ENCODE measurements at places on chromosomes 3 and 15.
A peak's percentile ranks its signal among the peaks of the same experiment; 100 is the strongest.

GRCh38 chr3:143000528-143000927, 842 bp upstream of the U2SURP start:
- DNase-seq, result no peak

DNA sequence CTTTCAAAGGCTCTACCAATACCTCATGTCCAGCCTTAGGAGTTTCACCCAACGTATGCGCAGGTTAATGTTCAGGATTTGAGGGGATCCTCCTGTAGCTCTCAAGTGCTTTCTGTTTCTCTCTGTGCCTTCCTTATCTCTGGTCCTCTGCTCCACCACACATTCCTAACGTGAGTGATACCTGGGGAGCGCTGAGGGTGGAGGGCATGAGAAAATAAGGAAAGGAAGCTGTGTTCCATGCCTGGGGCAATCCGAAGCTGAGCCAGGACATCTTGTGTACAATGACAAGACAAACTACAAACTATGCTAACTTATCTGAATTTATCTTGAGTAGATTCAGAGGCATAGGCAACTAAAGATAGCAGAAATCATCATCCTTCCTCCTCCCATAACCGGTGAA, 136.4 kb downstream of the SST start:
- DNase-seq, result no peak

DNA sequence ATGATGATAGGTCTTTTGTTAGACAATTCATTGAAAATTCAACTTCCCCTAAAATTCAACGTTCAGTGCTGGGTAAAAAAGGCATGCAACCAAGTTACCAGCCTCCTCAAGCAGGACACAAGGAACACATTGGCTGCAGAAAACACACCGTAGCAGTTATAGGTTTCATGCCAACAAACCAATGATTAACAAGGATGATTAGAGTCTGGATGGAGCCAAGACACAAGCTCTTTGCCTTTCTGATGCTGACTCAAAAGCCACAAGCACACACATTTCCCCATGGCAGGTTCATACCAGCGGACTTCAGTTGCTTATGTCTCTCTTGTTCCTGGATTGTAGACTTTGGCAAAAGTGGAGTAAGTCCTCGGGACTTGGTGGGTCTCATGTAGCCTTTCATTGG, 105.8 kb downstream of the DHX30 start:
- no peak for DNase-seq

DNA sequence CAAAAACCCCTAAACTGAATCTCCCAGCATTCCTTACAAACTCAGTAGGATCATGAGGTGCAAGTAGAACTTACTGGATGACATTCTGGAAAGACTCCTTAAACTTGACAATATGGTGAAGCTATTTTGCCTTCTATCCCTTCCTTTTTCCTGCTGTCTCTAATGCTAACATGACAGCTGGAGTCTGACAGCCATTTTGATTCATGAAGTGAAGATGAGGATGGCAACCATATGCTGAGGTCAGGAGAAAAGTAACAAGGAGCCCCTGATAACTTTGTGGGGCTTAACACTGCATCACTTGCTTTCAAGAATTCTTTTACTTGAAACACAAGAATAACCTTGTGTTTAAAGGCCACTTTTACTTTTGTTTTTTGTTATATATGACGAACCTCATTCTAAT, 15.0 kb upstream of the NEK10 start:
- DNase-seq, result no peak

- no peak for DNase-seq
These were observed 105.8 kb downstream of the FNDC3B start for GRCh38 chr3:172145031-172145686.

- DNase-seq, result no peak
These were observed 43.2 kb upstream of the ACKR4 start for GRCh38 chr3:132553826-132554225.

DNA sequence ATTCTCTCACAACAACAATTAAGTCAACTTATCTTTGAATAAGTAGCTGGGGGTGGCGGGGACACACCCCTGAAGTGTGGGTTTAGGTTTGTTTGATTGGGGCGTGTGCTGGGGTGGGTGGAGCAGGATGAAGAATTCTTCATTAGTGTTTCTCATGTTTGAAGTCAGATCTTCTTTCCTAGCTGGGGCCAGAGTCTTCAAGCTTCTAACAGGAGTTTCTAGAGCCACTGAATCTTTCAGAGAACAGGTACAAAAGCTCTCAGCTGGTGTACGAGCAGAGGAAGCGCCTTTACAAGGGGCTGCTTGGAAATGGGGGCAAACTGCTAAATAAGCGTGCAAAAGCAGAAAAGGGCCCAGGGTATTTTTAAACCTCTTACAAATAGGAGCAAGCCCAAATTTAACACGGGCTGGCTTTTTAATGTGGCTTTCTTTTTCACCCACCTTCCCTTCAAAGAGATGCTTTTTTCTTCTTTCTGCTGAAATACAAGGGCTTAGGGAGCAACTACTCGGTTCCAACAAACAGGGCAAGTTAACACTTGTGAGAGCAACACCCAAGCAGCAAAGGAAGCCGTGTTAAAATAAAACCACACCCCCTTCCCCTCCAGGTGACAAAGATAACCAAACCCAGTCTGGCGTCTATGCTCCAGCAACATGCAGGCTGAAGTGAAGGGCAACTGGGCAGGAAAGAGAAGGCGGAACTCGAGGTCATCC, 86.9 kb upstream of the RASGRP1 start:
- peak; percentile 81 for DNase-seq

- no peak for DNase-seq
These were observed 50.3 kb upstream of the PPP2R3A start for GRCh38 chr3:135915206-135915605.

GRCh38 chr3:125679258-125679657, 84.0 kb upstream of the OSBPL11 start:
- no peak for DNase-seq

- no peak for DNase-seq
These were observed 89.3 kb upstream of the BHLHE40 start for GRCh38 chr3:4889896-4890295.

GRCh38 chr3:140096037-140096436, 161.1 kb downstream of the CLSTN2 start:
- DNase-seq, result no peak

GRCh38 chr15:78207110-78207458, 27.3 kb downstream of the ACSBG1 start:
- peak; percentile 22 for DNase-seq

- no peak for DNase-seq
These were observed 255.8 kb downstream of the FAM43A start for GRCh38 chr3:194941360-194941955.

- no peak for DNase-seq
These were observed 965.3 kb upstream of the CFAP20DC start for GRCh38 chr3:60015032-60015705.

DNA sequence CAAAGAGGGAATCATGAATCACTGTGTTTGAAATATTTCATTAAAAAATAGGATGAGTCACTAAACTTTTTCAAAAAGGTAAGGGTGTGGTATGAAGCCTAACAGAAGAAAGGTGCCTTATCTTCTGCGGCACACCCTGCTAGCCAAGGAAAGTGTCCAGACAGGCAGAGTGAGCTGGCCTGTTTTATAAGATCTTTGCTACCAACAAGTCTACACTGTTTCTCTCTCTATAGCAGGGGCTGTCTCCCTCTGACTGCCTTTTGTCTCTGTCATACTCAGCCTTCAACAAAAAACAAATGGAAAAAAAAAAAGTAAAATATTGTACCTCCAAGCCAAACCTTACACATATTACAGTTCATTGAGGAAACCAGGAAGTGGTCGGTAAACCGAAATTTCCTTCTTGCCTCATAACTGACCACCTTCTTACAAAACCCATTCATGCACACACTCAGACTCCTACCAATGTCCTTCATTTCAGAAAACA, 9.1 kb downstream of the ZDHHC3 start:
- DNase-seq, result no peak

DNA sequence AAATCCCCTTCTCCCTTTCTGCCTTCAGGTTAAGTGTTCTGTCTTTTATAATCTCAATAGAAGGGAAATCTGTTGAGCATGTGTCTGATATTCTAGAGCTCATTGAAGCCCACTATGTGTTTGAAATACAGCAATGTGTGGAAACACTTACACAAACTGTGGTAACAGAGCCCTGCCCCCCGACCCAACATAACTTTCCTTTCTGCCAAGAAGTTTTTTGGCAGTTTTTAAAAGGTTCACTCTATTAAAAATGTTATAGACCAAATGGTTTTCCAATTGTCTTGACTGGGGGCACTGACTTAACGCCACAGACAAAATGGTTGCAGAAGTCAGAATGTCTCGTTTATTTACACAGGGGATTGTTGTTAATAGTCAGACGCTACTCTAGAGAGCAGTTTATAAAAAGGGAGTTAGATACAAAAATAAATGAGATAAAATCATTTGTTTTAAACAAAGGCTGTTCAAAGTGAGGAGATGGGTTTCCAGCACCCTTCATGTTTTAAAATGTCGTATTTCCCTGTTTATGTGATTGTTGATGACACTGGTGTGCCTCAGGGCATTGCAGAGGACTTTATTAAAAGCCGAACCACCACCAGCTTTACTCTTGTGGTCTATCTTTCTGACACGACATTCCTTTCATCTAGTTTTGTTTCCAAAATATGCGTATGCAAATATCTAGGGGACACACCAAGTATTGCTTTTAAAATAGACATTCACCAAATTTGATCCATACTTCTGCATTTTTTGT, 26.7 kb upstream of the GREM1 start:
- no peak for DNase-seq

GRCh38 chr3:116034794-116035193, 410.5 kb downstream of the LSAMP start:
- no peak for DNase-seq

- DNase-seq, result no peak
These were observed 3.0 kb upstream of the LDHAL6B start for GRCh38 chr15:59203657-59204056.

GRCh38 chr15:90921887-90922286, 10.5 kb downstream of the HDDC3 start:
- no peak for DNase-seq

DNA sequence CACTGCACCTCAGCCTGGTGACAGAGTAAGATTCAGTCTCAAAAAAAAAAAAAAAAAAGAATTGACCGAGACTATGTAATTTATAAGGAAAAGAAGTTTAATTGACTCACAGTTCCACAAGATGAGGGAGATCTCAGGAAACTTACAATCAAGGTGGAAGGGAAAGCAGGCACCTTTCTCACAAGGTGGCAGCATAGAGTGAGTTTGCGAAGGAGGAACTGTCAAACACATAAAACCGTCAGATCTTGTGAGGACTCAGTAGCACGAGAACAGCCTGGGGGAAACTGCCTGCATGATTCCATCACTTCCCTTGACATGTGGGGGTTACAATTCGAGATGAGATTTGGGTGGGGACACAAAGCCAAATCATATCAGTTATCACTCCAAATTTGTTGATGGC, 380.9 kb downstream of the EDEM1 start:
- no peak for DNase-seq

DNA sequence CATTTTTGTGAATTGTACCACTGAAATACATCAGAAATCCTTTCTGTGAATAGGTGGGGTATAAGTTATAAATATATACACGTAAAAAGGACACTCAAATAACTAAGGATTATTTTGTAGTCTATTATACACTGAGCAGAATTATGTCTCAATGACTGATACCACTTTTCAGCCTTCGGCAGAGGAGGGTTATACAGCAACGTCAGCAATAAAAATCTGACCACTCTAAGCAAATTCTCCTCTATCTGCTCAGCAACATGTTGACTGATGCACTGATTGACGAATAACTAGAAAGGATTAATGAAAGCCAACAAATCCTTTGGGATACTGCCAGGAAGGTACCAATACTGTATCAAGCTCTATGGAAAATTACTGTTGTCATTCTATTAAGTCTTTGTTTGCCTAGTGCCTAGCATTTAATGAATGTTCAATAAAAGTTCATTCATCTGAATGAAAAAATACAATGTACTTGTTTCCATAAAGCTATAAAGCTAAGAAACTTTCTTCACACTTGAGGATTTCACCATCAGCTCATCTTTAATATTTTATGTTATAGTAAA, 5.2 kb downstream of the ARPP19 start:
- no peak for DNase-seq

DNA sequence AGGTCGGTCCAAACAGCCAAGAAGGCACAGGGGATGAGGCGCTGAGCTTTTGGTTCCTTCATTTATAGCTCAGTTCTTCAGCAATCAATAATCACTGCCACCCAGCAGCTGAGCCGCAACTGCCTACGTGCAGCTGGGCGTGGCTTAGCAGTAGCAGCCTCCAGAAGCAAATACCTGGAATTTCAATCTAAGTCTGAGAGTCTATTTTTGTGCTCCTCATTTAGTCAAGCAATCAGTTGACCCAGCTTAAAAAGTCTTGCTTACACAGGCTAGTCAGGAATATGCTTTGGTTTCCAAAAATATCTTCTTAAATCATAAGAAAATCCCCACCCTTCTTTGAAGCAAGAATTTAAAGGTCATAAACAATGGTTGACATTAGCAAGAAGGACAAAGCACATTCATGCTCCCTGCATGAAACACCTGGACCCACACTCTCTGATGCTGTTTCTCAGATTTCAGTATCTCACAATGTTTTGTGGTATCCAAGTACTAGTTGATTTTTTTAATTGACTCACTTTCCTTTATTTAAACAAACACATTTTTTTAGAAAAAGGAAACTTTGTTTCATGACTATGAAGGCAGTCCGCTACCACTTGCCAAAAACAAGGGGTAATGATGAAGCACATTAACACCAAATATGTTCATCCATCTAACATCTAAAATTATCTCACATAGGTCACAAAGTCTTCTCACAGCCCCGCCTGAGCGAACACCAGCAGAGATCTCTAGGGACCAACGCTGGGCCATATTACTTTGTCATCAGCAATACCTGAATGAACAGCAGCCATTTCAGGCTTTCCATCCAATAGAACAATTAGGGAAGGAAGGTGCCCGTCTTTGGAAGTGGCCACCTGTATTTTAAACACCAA, 106.1 kb downstream of the OXNAD1 start:
- no peak for DNase-seq

DNA sequence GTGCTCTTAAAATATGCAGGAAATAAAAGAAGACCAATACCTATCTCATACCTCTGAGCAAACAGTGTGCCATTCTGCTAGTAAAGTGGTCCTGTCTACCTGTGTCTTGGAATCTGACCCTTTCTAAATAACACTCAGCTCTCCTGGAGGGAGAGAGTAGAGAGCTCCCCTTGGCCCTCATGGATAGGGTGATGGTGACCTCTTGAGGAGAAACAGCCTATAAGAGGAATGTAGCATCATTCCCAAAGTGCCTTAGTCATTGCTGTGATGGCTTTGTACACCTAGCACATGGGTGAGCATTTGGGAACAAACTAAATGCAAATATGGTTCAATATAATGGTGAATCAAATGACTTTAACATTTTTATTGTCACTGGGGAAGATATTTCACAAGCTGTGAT, 10.0 kb downstream of the SNTN start:
- DNase-seq, result no peak
